Immature natural killer cell (primary cell): ENCODE measurements at places on chromosomes 6 and 20. TPM values are rescaled to one million over a fixed set of nuclear protein-coding genes. Genes with fewer than 3 reads are reported as not detected.
A peak's percentile ranks its signal among the peaks of the same experiment; 100 is the strongest.

The CLPSL2 gene
- polyA plus RNA-seq, result not detected

DNA sequence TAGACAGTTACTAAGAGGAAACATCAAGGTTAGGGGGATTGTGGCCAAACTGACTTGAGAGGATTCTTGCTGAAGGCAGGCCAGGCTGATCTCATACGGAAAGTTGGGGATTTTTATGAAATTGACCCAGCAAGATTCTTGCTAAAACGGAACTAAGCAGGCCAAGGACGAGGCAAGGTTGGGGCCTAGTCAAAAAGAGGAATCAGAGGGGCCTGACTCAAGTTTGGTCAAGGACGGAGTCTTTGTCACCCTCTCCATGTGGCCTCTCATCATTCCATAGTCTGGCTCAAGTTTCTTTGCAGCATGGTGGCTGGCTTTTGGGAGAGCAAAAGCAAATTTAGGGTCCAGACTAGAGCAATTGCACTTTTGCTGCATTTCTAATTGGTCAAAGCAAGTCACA lies 7.9 kb upstream of the HECA start:
- peaks cover 25% of the 10 kb centered on the region for H3K4me1 ChIP-seq
- no peak overlapping the region for H3K4me3 ChIP-seq
- H3K36me3 ChIP-seq, result no peaks in the 10 kb centered on the region
- no peak for DNase-seq
- peaks cover 2% of the 10 kb centered on the region for H3K27me3 ChIP-seq
- H3K27ac ChIP-seq, result peak overlapping the region; percentile 94

The OR12D3 gene
- not detected for polyA plus RNA-seq

The BMP5 gene
- not detected for polyA plus RNA-seq

GRCh38 chr20:19501476-19502115 lies 256.5 kb upstream of the RIN2 start:
- DNase-seq, result no peak
- no peak overlapping the region for H3K4me3 ChIP-seq
- H3K27me3 ChIP-seq, result no peaks in the 10 kb centered on the region
- no peak overlapping the region for H3K27ac ChIP-seq
- H3K4me1 ChIP-seq, result peaks cover 3% of the 10 kb centered on the region

GRCh38 chr20:57007171-57007540 lies 259.3 kb downstream of the BMP7 start:
- DNase-seq, result no peak
- no peak overlapping the region for H3K27ac ChIP-seq
- no peaks in the 10 kb centered on the region for H3K36me3 ChIP-seq
- H3K4me3 ChIP-seq, result no peak overlapping the region
- H3K27me3 ChIP-seq, result peaks cover 3% of the 10 kb centered on the region

DNA sequence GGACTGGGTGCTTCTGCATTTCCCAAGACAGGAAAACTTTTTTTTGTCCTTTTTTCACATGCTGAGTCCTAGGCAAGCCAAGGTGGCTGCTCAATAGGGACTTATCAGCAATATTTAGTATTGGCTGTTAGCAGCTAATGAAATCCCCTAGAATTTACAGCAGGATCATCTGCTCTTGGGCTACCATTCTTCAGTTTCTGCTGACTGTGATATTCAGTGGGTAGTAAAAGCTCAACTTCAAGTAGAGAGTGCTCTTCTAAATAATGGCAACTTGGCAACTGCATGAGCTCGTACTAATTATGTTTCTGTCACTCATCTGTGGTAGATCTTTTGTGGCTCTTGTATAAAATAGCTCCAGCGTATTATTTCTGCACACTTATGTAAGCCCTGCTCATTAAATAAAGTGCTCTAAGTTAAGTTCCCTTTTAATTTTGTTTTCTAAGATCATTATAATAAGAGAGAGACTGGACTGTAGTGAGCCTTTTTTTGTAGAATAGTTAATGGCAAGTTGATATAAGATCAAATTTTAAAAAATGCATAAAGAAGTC lies 110.3 kb downstream of the SLC35F1 start:
- H3K4me3 ChIP-seq, result no peak overlapping the region
- H3K36me3 ChIP-seq, result no peaks in the 10 kb centered on the region
- no peaks in the 10 kb centered on the region for H3K27me3 ChIP-seq
- DNase-seq, result no peak

The KHDRBS2 gene
- polyA plus RNA-seq, result not detected

The PRDM13 gene
- polyA plus RNA-seq, result not detected

The TRAM2 gene
- polyA plus RNA-seq, result 7.0 TPM

- DNase-seq, result no peak
- peaks cover 8% of the 10 kb centered on the region for H3K27me3 ChIP-seq
- no peak overlapping the region for H3K27ac ChIP-seq
- peaks cover 20% of the 10 kb centered on the region for H3K4me1 ChIP-seq
Observed at GRCh38 chr6:16504609-16505008, 256.7 kb downstream of the ATXN1 start.

DNA sequence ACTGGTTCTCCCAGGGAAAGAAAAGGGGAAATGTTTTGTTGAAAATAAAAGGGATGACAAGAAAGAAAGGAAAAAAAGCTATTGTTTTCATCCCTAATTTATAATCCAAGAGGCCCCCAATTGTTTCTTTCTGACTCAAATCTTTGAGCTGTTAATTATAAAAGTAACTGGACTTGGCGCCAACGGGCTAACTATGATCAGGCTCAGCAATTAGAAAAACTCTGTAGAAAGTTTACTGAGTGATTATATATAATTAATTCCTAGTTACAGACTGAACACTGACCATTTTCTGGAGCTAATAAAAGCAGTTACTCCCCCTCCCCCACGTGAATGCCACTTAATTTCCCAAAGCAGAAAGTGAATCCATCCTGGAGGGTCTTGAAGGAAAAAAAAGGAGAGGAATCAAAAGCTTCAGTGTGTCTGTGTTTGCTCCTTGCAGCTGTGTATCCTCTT lies 3.2 kb downstream of the ZMYND8 start:
- H3K27me3 ChIP-seq, result peaks cover 5% of the 10 kb centered on the region
- DNase-seq, result no peak
- peak overlapping the region; percentile 59 for H3K4me3 ChIP-seq
- H3K27ac ChIP-seq, result peak overlapping the region; percentile 48
- no peaks in the 10 kb centered on the region for H3K4me1 ChIP-seq
- no peaks in the 10 kb centered on the region for H3K36me3 ChIP-seq

The PRR18 gene
- polyA plus RNA-seq, result not detected

The EDN3 gene
- not detected for polyA plus RNA-seq

The HLA-DRB5 gene
- 16.0 TPM for polyA plus RNA-seq

The TSBP1 gene
- not detected for polyA plus RNA-seq

The DXO gene
- polyA plus RNA-seq, result 19.5 TPM

DNA sequence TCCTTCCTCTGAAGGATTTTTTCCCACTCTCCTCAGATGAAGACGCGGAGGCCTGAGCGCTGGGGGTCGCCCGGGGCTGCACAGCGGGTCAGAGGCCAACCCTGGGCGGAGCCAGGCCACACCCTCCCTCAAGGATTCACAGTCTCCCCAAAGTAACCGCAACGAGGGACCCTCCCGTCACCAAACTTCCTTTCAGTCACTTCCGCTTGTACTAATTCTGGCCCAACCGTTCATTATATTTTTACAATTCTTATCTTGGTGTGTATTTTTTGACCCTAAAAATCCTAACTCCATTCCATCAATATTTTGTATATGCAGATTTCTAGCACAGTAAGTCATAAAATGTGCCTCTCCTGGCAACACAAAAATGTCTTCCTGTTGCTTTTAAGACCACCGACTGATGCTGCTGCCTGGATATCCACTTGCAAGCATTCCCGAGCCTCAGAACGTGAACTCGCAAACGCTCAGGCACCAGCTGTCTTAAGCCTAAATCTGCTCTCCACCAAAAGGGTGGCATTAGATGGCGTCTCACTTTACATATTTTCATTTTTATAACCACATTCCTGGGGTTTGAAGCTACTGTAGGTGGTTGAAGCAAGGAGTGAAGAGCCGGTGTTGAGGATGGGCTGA lies 128.0 kb downstream of the DLL1 start:
- DNase-seq, result no peak
- peak overlapping the region; percentile 41 for H3K27ac ChIP-seq
- peak overlapping the region; percentile 77 for H3K4me3 ChIP-seq
- peaks cover 20% of the 10 kb centered on the region for H3K4me1 ChIP-seq

DNA sequence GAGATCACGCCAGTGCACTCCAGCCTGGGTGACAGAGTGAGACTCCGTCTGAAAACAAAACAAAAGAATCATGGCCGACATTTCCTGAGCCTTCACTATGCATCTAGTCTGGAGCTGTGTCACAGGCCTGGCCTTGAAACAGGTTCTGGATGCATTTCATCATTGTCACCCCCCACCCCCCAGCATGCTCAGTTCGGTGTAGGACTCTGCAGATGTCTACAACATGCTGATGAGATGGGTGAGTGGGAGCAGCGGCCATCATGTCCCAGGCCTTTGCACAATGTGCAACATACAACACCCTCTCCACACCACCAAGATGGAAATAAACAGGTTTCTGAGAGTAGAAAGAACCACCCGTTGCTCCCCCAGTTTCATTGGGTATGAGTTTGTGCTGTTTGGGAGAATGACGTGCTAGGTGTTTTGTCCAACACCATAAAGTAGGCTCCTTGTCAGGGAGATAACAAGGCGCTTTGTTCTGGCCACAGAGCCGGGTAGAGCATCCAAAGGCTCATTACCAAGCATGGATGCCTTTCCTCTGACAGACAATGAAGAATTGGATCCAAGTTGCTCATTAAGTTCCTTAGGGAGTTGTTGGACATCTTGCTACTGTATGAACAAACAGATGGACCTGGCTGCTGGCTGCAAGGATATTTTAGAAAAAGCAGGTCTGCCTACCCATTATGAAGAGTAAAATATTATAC lies 22.1 kb downstream of the SNHG17 start:
- no peak overlapping the region for H3K4me3 ChIP-seq
- peaks cover 2% of the 10 kb centered on the region for H3K27me3 ChIP-seq

The SRXN1 gene
- polyA plus RNA-seq, result 44.6 TPM

DNA sequence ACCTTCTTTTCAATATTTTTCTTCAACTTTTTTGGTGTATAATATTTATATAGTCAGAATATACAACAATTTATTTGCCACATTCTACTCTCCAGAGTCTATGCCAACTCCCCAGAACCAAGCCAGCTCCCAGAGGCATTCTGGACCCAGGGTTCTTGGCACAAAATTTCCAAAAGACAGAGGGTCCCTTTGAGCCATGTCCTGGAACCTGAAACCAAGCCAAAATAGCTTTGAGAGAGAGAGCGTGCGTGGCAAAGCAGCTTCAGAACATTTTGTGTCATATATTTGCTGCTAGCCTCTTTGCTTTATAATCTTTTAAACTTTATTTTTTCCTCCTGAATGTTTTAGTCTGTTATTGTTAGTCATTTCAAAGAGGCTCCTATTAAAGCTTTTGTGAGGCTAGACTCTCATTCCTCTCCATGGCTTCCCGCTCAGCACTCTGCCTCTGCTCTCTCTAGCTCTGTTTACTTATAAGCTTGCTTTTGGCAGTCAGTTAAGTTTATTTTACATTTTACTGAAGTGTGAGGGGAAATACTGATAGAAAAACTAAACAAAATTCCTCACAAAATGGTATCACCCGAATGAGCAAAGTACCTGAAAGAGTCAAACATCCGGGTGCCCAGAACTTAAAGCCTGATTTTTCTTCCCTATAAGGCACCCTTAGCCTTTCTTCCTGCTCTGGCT lies 605.1 kb upstream of the ID4 start:
- no peaks in the 10 kb centered on the region for H3K4me1 ChIP-seq
- H3K27ac ChIP-seq, result no peak overlapping the region
- H3K36me3 ChIP-seq, result no peaks in the 10 kb centered on the region
- H3K27me3 ChIP-seq, result peaks cover 1% of the 10 kb centered on the region
- no peak for DNase-seq

GRCh38 chr6:87667032-87667431 lies 35.0 kb downstream of the AKIRIN2 start:
- H3K27ac ChIP-seq, result peak overlapping the region; percentile 24
- H3K4me3 ChIP-seq, result no peak overlapping the region
- peaks cover 27% of the 10 kb centered on the region for H3K4me1 ChIP-seq
- H3K36me3 ChIP-seq, result peaks cover 8% of the 10 kb centered on the region
- no peaks in the 10 kb centered on the region for H3K27me3 ChIP-seq

The GTSF1L gene
- not detected for polyA plus RNA-seq

The ID4 gene
- not detected for polyA plus RNA-seq

- H3K4me1 ChIP-seq, result peaks cover 27% of the 10 kb centered on the region
- no peak for DNase-seq
- peak overlapping the region; percentile 57 for H3K27ac ChIP-seq
- H3K27me3 ChIP-seq, result peaks cover 2% of the 10 kb centered on the region
- H3K36me3 ChIP-seq, result peaks cover 38% of the 10 kb centered on the region
Observed at GRCh38 chr20:49641683-49642656, 71.7 kb downstream of the B4GALT5 start.

- no peak for DNase-seq
- H3K4me1 ChIP-seq, result no peaks in the 10 kb centered on the region
- H3K27ac ChIP-seq, result no peak overlapping the region
Observed at GRCh38 chr20:4090756-4091489, 75.6 kb upstream of the RNF24 start.

DNA sequence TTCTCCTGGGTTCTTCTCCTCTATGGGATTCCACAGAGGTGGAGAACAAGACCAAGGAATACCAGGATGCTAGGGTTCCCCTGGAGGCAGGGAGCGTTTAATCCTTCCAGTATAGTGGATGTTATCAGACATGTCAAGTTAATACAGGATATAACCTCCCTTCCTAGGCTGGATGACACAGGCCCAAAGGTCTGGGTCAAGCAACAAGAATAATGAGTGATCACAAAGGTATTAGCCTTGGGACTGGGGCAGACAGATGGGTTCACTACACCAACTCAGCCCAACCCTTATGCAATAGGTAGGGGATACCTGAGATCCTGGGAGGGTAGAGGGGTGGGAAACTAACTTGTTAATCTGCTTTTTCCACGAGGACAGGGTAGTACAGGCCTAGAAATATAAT lies 690.3 kb downstream of the HTR1B start:
- H3K4me1 ChIP-seq, result no peaks in the 10 kb centered on the region
- H3K27me3 ChIP-seq, result no peaks in the 10 kb centered on the region

- no peaks in the 10 kb centered on the region for H3K4me1 ChIP-seq
- no peaks in the 10 kb centered on the region for H3K27me3 ChIP-seq
- no peaks in the 10 kb centered on the region for H3K36me3 ChIP-seq
- DNase-seq, result no peak
- H3K27ac ChIP-seq, result no peak overlapping the region
Observed at GRCh38 chr20:9359561-9360308, 154.7 kb upstream of the LAMP5 start.
